Activated CD4-positive, alpha-beta T cell treated with anti-CD3 and anti-CD28 coated beads for 4 hours (primary cell): ENCODE measurements at places on chromosomes 4 and X.
A peak's percentile ranks its signal among the peaks of the same experiment; 100 is the strongest.

DNA sequence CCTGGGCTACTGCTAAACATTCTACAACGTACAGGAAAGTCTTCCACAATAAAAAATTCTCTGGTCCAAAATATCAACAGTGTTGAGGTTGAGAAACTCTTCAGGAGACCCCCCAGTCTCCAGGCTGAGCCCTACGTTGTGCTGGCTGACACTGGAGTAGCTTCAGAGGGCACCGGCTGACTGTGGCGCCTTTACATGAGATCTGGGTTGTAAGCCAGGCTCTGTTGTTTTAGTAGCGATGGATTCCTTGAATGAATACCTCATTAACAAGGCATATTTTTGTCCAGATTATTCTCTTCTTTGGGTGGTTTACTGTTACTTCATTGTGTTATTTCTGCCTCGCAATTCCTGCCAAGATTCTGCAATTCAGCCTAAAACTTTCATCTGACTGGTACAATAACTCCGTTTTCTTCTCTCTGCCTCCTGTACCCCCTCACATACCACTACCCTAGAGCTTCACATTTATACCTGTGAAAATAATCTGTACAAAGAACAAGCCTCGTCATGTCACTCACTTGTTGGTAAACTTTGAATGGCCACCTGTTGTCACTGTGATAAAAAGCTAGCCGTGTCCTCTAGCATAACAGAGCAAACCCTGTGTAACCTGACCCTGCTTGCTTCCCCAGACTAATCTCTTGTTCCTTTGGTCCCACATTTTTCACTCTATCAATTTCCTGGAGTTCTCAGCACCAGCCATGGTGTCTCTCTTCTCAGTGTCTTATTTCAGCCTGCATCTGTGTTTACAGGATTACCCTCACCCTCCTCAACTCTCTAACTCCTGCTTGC, 1476.1 kb upstream of the TENM3 start:
- DNase-seq: no peak

- DNase-seq: no peak
Measured at GRCh38 chr4:152399246-152399645, 136.6 kb downstream of the FBXW7 start.

GRCh38 chr4:172543249-172543648, 625.4 kb upstream of the GALNT7 start:
- no peak for DNase-seq

GRCh38 chr4:8395504-8396296, 44.8 kb downstream of the ACOX3 start:
- DNase-seq: no peak

GRCh38 chrX:154002215-154002719, 17.4 kb downstream of the IRAK1 start:
- DNase-seq: peak; percentile 44

GRCh38 chr4:119039779-119040178, 95.9 kb upstream of the MYOZ2 start:
- no peak for DNase-seq

GRCh38 chr4:77308843-77309242, 151.8 kb downstream of the CCNG2 start:
- DNase-seq: no peak

DNA sequence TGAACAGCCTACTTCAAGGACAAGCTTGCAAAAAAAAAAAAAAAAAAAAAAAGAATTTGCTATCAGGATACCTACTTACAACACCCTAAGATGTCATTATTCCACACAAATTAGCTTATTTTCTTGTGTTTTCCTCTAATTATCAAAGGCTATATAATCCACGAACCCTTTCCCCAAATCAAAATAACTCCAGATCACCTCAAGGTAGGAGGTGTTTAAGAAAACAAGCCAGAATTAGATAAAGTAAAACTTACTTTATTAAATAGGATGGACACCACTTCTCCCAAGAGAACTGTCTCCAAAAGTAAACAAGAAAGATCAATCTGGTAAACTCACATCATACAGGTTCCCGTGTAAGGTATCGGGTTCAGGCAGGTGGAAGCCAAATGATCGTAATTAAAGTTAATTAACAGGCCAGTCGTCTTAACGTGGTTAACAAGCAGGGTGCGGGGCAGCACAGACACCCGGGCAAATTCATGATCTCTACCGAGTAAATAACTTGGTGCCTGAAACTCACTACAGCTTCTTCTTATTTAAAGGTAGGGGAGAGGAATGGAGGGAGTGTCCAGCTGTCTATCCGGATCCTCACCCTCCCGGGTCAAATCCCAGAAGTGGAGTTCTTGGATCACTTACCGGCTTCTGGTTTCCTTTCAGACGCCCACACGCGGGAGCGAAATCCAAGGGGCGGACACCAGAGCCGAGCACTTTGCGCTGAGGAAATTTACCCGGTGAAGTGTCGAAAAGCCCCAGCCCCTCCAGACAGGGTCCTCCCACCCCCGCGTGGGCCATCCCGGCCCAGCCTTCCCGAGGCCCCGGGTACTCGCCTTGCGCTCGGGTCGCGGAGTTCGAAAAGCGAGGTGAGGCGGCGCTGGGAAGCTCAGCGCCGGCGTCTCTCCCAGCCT, 708 bp downstream of the ARAP2 start:
- peak; percentile 52 for DNase-seq

DNA sequence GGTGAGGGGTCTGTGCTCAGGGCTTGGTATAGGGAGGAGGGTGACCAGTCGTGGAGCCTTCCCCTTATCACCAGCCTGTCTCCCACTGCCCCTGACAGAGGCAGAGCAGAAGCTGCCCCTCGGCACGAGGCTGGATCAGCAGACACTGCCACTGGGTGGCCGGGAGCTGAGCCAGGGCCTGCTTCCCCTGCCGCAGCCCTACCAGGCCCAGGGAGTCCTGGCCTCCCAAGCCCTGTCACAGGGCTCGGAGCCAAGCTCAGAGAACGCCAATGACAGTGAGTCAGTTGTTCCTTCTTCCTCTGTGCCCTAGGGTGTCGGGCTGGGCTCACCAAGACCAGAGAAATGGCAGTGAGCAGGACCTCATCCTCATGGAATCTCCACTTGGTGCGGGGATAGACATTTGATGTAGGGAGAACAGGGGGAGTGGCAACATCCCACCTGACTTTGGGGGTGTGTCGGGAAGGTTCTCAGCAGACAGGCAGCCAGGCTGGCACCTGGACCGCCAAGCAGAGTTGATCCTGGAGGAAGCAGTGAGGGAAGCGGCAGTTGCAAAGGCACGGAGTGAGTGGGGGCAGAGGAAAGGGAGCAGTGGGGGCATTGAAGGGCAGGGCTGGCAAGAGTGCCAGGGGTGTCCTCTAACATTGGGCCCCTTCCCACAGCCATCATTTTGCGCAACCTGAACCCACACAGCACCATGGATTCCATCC, 14.3 kb upstream of the UBA1 start:
- no peak for DNase-seq

GRCh38 chrX:123487669-123488068, 245.2 kb downstream of the THOC2 start:
- DNase-seq: no peak

DNA sequence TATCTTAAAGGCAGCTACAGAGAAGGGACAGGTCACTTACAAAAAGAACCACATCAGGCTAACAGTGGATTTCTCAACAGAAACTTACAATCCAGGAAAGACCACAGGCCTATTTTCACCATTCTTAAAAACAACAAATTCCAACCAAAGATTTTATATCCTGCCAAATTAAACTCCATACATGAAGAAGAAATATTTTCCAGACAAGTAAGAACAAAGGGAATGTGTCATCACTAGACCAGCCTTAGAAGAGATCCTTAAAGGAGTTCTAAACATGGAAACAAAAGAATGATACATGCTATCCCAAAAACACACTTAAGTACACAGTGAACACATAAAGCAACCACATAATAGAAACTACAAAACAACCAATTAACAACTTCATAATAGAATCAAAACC, 105.6 kb downstream of the ANXA10 start:
- no peak for DNase-seq

- no peak for DNase-seq
Measured at GRCh38 chr4:67922697-67923096, 38.9 kb upstream of the TMPRSS11D start.

DNA sequence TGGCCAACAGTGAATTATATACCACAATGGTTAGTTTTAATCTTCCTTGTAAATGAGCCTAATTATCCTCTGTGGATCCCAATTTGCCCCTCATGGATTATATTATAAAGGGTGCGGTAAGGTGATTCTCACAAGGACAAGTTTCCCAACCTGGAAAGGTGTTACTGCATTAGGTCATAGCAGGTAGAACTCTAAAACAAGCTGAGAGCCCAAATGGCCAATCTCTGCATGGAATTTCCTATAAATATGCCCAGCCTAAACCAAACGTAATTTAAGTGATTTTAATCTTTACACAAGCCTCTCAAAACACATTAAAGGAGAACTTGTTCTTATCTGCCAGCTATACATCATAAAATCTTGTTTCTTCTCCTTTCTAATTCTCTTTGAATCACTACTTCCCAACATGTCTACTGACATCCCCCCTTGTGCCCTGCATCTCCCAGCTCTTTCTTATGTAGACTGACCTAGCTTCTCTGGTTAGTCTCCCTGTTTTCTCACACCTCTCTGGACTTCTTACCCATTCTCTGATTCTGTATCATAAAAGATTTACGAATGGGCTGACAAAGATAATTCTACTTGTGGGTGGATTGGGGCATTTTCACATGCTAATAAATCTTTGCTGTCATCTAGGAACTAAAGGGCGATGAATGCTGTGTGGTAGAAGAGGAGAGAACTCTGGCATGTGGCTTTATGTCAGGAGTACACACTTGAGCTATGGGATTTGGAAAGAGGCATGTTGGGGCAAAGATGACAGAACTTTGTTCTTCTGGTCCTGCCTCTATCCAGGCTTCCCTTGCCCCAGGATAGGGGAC, 94.3 kb upstream of the PGRMC2 start:
- DNase-seq: no peak
